ENCODE measurements at places on chromosomes 1 and 21. TPM values are rescaled to one million over a fixed set of nuclear protein-coding genes. Genes with fewer than 3 reads are reported as not detected.

DNA sequence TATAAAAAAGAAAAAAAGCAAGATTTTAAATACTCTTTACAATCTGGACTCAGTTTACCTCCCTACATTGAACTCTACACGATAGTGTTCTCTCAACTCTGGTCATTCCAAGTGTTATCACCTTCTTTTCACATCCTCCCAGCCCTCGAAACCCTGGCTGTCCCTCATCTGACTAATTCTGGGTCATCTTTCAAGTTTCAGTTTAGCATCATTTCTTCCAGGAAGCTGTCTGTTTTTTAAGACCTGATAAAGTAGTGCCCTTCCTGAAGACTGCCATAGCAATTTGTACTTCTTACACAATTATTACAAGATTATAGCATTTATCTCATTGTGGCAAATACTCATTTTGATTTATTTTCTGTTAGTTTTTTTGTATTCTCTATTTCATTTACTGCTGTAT lies 1.2 kb downstream of the ALG14 start:
- DNase-seq = peak; percentile 21

DNA sequence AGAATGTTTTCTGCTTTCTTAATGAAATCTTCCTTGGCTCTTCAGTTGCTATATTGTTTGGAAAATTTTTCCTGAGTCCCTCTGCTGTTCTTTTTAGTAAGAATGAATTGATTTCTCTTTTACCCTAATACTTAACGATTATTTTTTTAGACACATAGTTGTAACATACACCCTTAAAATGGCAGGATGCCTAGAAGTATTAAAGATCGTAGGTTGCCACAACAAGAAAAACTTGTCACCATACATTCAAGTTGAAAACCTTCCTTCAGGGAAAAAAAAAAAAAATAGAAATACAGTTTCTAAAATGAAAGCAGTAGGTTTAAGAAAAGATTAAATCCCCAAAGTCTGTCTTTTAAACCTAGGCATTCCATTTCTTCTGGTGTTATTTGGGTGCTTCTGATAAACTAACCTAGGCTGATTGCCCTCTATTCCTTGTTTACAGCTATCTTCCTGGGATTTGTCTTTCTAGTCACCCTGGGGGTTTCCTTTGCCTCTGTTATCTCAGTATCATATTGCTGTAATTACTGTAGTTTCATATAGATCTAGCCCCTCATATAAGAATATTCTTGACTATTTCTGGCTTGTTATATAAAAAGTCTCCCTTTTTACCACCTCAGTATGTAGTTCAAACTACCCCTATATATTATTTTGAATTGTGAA lies 16.8 kb downstream of the SUCO start:
- peak; percentile 77 for DNase-seq

LRIF1 gene
- 18.1 TPM for total RNA-seq

- peak; percentile 17 for DNase-seq
Observed at GRCh38 chr21:27108228-27108627, 141.3 kb upstream of the ADAMTS5 start.

TGFB2 gene
- 38.7 TPM for total RNA-seq

All from PC-3 (cell line).